ENCODE measurements at places on chromosomes 3 and 15.

DNA sequence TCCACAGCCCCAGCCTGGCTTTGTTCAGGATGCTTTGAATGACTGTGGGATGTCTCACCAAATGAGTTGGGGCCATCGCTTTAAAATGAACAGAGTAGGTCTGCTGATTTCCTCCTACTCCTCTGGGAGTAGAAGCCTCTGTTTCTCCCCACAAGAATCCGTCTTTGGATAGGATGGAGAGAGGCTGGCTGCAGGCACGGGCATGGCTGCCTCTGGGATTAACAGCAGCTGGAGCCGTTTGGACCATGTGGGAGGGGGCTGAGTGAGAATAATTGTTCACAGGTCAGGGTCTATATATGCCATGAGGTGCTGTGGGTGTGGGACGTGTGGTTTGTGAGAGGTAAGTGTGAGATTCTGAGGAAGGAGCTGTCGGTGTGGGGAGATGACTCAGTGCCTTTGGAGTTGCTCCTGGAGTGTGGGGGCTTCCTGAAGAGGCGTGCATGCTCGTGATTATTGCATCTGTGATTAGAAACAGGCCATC is 48.0 kb upstream of the APEH start:
- H3K4me1 ChIP-seq, result no peaks in the 10 kb centered on the region
- H3K27me3 ChIP-seq, result no peaks in the 10 kb centered on the region
- H3K4me3 ChIP-seq, result no peak overlapping the region
- no peak for DNase-seq
- H3K36me3 ChIP-seq, result peaks cover 48% of the 10 kb centered on the region

- H3K27ac ChIP-seq, result no peak overlapping the region
- no peaks in the 10 kb centered on the region for H3K27me3 ChIP-seq
- no peak overlapping the region for H3K4me3 ChIP-seq
These were observed 14.1 kb downstream of the GYG1 start for GRCh38 chr3:149005416-149005815.

GRCh38 chr15:90789462-90789861 is 72.3 kb downstream of the BLM start:
- H3K4me3 ChIP-seq, result no peak overlapping the region
- no peaks in the 10 kb centered on the region for H3K4me1 ChIP-seq
- H3K27me3 ChIP-seq, result no peaks in the 10 kb centered on the region
- no peak overlapping the region for H3K27ac ChIP-seq

- DNase-seq, result no peak
- no peaks in the 10 kb centered on the region for H3K27me3 ChIP-seq
- no peaks in the 10 kb centered on the region for H3K36me3 ChIP-seq
- no peak overlapping the region for H3K27ac ChIP-seq
These were observed 1074.1 kb downstream of the SI start for GRCh38 chr3:164004205-164004604.

DNA sequence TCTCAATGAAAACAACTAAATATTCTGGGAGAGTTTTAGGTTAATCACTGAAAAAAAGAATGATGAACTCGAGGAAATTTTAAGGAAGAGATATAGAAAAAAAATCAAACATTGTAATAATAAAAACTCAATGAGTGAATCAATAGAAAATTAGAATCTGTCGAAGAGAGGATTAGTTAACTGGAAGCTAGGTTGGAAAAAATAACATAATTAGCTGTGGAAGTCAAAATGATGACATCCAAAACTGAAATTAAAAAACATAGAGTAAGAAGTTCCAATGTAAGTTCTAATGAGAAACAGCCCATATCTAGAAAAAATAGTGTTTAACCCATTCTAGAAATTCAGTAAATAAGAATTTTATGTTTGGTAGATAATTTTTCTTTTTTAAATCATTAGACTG is 299.3 kb upstream of the RARB start:
- H3K4me3 ChIP-seq, result no peak overlapping the region
- no peaks in the 10 kb centered on the region for H3K27me3 ChIP-seq
- no peak for DNase-seq
- H3K4me1 ChIP-seq, result no peaks in the 10 kb centered on the region

DNA sequence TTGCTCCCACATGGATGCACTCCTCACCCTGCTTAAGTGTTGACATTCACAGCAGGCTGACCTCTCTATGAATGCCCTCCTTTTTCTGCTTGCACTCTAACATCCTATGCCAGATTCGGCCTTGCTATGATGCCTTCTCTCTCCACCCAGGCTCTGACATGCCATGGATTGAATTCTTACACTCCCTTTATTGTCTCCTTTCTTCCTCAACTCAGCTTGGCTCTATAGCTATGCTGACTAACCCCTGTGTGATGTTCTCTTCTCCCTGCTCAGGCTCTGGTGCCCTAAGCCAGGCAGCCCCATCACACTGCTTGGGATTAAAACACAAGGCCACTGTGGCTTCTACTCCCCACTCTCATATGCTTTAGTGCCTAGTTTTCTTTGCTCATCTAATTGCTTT is 563.7 kb downstream of the NSUN3 start:
- no peaks in the 10 kb centered on the region for H3K4me1 ChIP-seq
- no peaks in the 10 kb centered on the region for H3K27me3 ChIP-seq
- DNase-seq, result no peak
- H3K4me3 ChIP-seq, result no peak overlapping the region
- H3K27ac ChIP-seq, result no peak overlapping the region
- no peaks in the 10 kb centered on the region for H3K36me3 ChIP-seq

- no peak overlapping the region for H3K27ac ChIP-seq
- no peaks in the 10 kb centered on the region for H3K4me1 ChIP-seq
- H3K27me3 ChIP-seq, result no peaks in the 10 kb centered on the region
- no peak for DNase-seq
- H3K4me3 ChIP-seq, result no peak overlapping the region
These were observed 77.9 kb upstream of the CHL1 start for GRCh38 chr3:118666-119065.

GRCh38 chr3:28467414-28467813 is 118.8 kb upstream of the AZI2 start:
- DNase-seq, result no peak
- no peaks in the 10 kb centered on the region for H3K27me3 ChIP-seq
- no peak overlapping the region for H3K27ac ChIP-seq

GRCh38 chr3:3286014-3286413 is 106.5 kb upstream of the CRBN start:
- H3K27ac ChIP-seq, result no peak overlapping the region
- no peak for DNase-seq
- H3K4me3 ChIP-seq, result no peak overlapping the region
- H3K36me3 ChIP-seq, result no peaks in the 10 kb centered on the region
- no peaks in the 10 kb centered on the region for H3K4me1 ChIP-seq

DNA sequence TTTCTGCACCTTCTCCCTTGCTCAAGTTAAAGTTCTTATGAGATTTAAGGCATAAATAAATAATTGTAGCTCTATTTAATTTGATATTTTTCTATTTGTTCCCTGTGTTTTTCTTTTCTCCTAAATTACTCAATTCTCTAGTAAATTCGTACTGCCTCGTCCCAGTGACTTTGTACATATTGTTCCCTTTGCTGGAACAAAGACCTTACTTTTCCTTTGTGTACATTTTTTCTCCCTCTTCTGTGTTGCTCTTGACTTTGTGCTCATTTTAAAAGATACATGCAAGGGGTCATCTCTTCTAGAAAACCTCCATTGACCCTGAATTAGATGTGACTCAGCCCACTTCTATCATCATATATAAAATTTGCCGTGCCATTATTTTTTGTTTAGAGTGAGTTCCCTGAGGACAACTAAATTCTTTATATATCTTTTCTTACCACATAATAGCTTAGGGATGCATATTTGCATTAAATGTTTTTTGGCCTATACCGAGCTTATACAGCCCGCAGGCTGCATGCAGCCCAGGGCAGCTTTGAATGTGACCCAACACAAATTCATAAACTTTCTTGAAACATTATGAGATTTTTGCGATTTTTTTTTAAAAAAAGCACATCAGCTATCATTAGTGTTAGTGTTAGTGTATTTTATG is 29.6 kb downstream of the PPP4R2 start:
- no peak overlapping the region for H3K4me3 ChIP-seq
- H3K4me1 ChIP-seq, result peaks cover 4% of the 10 kb centered on the region
- H3K27ac ChIP-seq, result no peak overlapping the region
- no peaks in the 10 kb centered on the region for H3K36me3 ChIP-seq
- no peaks in the 10 kb centered on the region for H3K27me3 ChIP-seq

- no peak overlapping the region for H3K27ac ChIP-seq
- DNase-seq, result no peak
- H3K4me3 ChIP-seq, result no peak overlapping the region
- H3K4me1 ChIP-seq, result no peaks in the 10 kb centered on the region
These were observed 85.4 kb upstream of the ABHD2 start for GRCh38 chr15:89002830-89003229.

DNA sequence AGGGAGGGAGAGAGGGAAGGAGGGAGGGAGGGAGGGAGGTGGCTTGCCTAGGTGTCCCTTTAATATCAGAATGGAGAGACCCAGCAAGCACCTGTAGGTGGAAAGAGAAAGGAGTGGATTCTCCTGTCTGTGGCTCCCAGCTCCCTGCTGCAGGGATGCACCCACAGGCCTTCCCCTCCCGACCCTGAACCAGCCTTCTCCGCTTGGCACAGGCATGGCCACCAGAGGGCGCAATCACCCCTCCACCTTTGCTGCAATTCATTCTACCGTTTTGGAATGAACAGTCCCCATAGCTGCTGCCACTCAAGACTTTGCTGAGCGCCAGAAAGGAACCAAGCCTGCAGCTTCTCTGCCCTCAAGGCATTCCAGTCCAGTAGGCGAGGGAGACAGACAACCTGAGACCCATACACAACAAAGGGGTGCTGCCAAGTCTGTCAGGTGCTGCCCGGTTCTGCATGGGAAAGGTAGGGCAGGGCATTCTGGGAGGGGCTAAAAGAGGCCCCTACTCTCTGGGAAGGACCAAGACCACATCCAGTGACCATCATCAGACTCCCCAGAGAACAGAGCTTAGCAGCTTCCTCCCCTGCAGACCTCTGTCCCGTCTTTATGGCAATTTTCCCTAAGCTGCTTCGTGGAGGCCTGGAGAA is 4.9 kb downstream of the TLR9 start:
- no peak overlapping the region for H3K4me3 ChIP-seq
- no peak overlapping the region for H3K27ac ChIP-seq
- peaks cover 30% of the 10 kb centered on the region for H3K4me1 ChIP-seq
- peaks cover 29% of the 10 kb centered on the region for H3K36me3 ChIP-seq
- H3K27me3 ChIP-seq, result no peaks in the 10 kb centered on the region
- peak; percentile 57 for DNase-seq

- H3K4me1 ChIP-seq, result no peaks in the 10 kb centered on the region
- H3K27me3 ChIP-seq, result no peaks in the 10 kb centered on the region
- H3K36me3 ChIP-seq, result peaks cover 25% of the 10 kb centered on the region
- no peak overlapping the region for H3K4me3 ChIP-seq
- no peak for DNase-seq
These were observed 34.6 kb downstream of the CHD2 start for GRCh38 chr15:92934716-92935115.

DNA sequence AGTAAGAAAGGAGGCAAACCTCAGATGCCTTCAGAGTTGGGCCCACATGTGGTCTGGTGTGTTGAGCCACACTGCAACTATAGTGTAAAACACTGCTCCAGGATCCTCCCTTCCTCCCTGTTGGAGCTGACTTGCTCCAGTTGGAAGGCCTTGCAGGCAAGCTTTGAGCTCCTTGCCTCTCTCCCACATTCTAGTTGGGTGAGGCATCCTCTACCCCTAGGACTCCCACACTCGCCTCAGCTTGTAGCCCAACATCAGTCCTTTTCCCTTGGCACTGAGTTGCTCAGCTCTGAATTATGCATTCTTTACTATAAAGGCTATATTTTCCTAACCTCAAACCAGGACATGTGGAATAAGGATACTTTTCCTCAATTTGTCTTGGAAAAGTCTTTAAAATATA is 143.9 kb downstream of the NECTIN3 start:
- no peaks in the 10 kb centered on the region for H3K36me3 ChIP-seq
- no peaks in the 10 kb centered on the region for H3K4me1 ChIP-seq
- DNase-seq, result no peak
- H3K27ac ChIP-seq, result no peak overlapping the region
- H3K4me3 ChIP-seq, result no peak overlapping the region

DNA sequence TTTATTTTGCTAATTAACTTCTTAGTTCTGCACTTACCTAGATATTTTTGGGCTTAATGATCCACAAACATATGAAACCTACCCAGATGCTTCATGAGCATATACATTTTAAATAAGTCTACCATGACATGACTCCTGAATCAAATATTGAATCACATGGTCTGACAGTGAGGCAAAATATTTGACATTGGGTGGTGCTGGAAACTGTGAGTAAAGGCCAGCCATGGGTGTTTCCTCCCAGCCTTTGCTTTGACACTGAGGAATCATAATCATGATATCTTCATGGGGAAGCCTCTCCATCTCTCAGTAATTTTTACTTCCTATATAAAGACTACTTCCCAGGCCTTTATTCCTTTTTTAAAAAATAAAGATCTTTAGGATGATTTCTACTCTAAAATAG is 22.8 kb upstream of the SSR3 start:
- H3K4me1 ChIP-seq, result no peaks in the 10 kb centered on the region
- H3K27ac ChIP-seq, result no peak overlapping the region
- no peak overlapping the region for H3K4me3 ChIP-seq
- no peak for DNase-seq

GRCh38 chr15:39282663-39283208 is 298.1 kb upstream of the THBS1 start:
- no peaks in the 10 kb centered on the region for H3K36me3 ChIP-seq
- no peak for DNase-seq
- no peak overlapping the region for H3K27ac ChIP-seq
- no peaks in the 10 kb centered on the region for H3K4me1 ChIP-seq
- no peaks in the 10 kb centered on the region for H3K27me3 ChIP-seq
- H3K4me3 ChIP-seq, result no peak overlapping the region

GRCh38 chr15:27535445-27536129 is 563.5 kb downstream of the OCA2 start:
- H3K4me3 ChIP-seq, result no peak overlapping the region
- no peaks in the 10 kb centered on the region for H3K36me3 ChIP-seq
- no peaks in the 10 kb centered on the region for H3K27me3 ChIP-seq
- no peak overlapping the region for H3K27ac ChIP-seq

- DNase-seq, result no peak
- H3K4me1 ChIP-seq, result no peaks in the 10 kb centered on the region
- no peak overlapping the region for H3K27ac ChIP-seq
- H3K4me3 ChIP-seq, result no peak overlapping the region
- no peaks in the 10 kb centered on the region for H3K36me3 ChIP-seq
These were observed 144.1 kb upstream of the HES1 start for GRCh38 chr3:193991666-193992424.

DNA sequence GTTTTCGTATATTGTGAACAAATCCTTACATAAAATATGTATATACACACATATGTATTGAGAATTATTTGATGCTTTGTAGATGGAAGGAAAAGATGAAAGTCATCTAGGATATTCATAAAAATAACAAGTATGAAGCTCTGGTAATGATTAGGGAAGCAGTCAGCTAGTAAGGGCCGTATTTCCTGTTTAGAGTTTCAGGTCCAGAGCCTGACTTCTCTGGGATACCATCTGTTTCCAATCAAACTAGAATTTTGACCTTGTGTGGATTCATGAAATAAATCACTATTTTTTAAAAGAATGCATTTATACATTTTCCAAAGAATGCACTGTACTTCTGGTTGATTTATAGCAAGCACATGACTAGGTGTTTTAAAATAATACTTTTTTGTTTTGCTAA is 156.1 kb upstream of the CGNL1 start:
- DNase-seq, result no peak
- peak overlapping the region; percentile 67 for H3K27ac ChIP-seq
- H3K27me3 ChIP-seq, result no peaks in the 10 kb centered on the region
- no peaks in the 10 kb centered on the region for H3K4me1 ChIP-seq
- H3K4me3 ChIP-seq, result peak overlapping the region; percentile 53

GRCh38 chr3:128313071-128313725 is 153.5 kb downstream of the DNAJB8 start:
- H3K36me3 ChIP-seq, result peaks cover 4% of the 10 kb centered on the region
- peaks cover 34% of the 10 kb centered on the region for H3K4me1 ChIP-seq
- DNase-seq, result peak; percentile 22
- no peaks in the 10 kb centered on the region for H3K27me3 ChIP-seq
- H3K4me3 ChIP-seq, result no peak overlapping the region
- no peak overlapping the region for H3K27ac ChIP-seq

All from spinal cord (tissue), 10 donors.